ENCODE measurements at places on chromosomes 1 and 21.

- DNase-seq = no peak
Measured at GRCh38 chr1:240575981-240576662, 35.8 kb downstream of the GREM2 start.

- no peak for DNase-seq
Measured at GRCh38 chr1:231392389-231393131, 29.5 kb downstream of the EGLN1 start.

- DNase-seq = no peak
Measured at GRCh38 chr1:14366091-14367018, 232.1 kb upstream of the KAZN start.

DNA sequence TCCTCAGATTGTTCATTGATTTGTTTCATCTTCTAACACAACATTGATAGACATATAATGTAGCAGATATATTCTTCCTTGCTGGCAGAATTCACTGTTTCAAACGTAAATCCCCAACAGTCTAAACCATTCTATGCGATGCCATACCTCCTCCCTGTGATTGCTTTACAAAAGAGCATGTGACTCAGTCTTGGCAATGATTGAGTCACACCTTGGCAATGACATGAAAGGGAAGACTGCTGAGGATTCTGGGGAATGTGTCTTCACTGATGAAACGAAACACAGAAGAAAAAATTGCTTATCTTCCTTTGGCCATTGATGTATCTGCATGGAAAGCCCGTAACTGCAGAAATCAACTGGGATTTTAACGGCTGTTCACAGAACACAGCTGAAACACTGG lies 409.6 kb upstream of the ZRANB2 start:
- no peak for DNase-seq

DNA sequence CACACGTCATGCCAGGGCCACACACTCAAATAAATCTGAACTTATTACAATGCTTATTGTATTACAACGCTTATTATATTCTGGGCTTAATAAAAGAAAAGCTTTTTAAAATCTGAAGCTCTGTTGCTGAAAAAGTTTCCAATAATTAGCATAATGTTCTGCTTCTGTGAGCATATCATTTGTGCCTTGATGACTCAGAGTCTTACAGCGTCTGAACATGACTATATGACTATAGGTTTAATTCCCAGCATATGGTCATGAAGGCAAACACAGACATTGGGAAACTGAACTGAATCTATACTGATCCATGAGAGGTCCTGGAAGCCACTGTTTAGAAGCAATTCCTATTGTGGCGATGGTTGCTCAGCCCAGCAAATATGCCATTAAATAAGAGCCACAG lies 66.3 kb downstream of the SIM2 start:
- DNase-seq = no peak

DNA sequence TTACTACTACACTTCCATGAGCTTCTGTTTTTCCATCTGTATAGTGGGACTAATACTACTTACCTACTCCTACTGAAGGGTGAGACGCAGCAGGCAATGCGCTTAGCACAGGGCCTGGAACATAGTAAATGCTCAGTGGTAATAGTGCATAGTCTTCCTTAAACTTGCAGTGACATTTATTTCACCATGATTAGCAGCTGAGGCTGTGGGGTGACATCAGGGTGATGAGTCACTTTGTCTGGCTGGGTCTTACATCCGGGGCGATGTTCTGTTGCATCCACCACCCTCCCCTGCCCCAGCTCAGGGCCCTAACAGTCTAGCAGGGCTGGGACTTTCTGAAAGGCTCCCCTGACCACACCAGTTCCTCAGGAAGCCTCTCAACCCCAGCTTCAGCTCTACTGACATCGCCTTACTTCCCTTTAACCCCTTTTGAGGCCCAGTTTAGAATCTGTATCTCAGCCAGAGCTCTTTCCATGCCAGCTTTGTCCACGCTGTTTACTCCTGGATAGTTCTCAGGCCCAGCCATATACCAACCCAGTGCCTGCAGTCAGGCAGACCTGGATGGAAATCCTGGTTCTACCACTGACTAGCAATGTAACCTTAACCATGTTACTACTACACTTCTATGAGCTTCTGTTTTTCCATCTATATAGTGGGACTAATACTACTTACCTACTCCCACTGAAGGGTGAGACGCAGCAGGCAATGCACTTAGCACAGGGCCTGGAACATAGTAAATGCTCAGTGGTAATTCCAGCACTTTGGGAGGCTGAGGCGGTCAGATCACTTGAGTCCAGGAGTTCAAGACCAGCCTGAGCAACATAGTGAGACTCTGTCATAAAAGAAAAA lies 66.3 kb downstream of the CD58 start:
- DNase-seq = no peak

DNA sequence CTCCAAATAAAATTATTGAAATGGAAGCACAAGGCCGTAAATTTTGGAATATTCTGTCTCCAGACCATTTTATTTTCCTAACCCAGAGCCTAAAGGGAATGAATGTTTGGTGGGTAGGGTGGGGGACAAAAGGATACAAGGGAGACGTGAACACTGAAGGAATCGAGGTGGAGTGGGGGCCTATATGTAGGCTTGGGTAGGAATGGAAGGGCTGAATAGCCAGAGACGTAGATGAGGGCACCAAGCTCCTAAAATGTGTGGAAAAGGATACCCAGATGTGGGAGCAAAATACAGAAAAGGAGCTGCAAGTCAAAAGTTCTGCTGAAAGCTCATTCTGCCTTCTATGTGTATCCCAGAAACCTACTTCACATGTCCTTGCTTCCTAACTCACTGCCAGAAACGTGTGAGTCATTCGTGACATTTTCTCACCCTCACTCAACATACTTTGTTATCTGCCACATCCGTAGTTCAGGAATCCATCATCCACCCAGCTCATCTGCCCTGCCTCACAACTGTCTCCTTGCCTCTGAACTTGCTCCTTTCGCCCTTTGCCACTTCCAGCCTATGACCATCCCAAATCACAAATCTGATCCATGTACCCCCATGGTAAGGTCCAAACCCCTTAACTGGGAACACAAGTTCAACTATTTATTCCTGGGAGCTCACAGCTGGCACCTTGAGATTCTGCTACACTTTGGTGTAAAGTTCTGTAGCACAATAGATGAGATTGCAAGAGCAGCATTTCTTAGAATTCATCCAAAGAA lies 84.1 kb upstream of the PRDX6 start:
- peak; percentile 71 for DNase-seq

GRCh38 chr1:218613105-218613504 lies 268.0 kb downstream of the TGFB2 start:
- no peak for DNase-seq

- no peak for DNase-seq
Measured at GRCh38 chr1:227901906-227902640, 45.7 kb downstream of the WNT9A start.

DNA sequence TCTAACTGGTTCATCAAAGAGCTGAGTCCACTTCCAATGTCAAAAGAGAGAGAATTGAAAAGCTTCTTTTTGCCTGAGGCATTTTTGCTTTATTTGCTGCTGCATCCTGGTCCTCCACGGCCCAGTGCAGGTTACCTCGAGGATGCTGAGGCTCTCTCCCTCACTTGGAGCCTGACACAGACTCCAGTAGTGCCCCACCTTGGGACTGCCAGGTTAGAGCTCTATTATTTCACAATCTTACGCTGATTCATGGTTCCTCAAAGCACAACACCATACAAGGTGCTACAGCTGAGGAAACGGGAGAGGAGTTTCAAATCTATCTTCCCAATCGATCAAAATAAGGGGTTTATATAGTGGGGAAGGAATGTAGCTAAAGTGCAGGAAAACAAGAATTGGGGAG lies 13.6 kb upstream of the PLPPR4 start:
- DNase-seq = no peak

DNA sequence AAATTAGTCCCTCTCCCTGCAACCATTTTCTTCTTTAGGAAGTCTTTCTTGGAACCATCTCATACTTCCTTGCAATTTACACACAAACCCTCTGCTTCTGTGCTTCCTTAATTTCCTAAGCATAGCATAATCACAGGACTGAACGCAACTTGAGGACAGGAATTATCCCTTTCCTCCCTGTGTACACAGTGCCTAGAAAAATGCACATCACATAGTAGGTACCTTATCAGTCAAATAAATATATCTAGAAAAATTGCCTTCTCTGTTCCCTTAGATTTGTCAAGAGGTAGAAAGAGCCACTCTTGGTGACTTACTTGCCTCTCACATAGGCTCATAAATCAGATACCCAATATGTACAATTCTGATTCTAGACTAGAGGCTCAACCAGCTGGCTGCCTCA lies 4.9 kb downstream of the ASPM start:
- DNase-seq = no peak
